ENCODE measurements at places on chromosomes 16 and 17.

- no peak for DNase-seq
These were observed 373.2 kb downstream of the NPIPA8 start for GRCh38 chr16:17963185-17963836.

DNA sequence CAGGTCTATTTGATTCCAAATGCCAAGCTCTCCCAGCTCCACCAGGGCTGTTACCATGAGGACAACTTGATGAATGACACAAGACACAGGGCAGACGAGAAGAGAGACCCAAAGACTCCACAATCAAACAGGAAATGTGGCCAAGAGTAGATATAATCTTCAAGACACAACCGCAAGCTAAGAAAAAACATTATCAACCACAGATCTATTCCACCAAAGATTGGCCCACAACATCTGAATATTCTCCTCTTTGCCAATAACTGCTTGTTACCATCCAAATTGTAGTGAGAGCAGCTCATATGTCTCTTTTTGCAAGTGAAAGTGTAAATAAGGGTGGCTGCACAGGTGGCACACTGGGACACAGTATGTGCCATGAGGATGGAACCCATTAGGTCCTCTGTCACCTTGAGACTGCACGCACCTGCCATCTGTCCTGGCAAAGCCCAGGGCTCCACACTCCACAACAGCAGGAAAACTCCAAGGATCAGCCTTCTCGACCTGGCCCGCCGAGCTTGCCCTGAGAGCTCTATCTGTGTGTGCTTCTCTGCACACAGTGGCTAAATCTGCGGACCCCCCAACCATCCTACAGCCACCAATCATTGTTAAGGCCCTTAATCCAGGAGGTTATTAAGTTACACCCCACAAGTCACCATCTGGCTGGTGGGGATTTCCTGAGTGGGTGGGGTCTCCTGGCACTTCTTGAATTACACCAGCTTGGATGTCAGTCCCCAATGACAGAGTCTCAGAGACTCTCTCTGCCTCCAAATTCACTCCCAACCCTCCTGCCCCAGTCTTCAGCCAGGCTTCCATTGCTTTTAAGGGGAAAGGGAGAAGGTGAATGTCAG lies 50.5 kb downstream of the DYNLRB2 start:
- no peak for DNase-seq

GRCh38 chr17:68053231-68054013 lies 17.9 kb downstream of the KPNA2 start:
- DNase-seq: no peak

DNA sequence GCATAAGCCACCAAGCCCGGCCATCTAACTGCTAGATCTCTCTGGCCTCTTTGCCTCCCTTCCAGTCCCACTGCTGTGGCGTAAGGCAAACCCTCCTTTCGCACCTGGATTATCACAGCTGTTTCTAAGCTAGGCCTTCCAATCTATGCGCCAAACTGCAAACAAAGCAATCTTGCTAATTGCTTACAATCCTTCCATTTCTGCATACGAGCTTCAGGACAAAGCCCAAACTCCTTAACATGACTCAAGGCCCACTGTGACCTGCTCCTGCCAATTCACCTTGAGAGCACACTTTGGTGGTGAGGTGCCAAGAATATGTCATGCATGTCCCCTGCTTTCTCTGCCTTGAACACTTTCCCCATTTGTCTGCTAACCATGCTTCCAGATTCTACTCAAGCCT lies 6.0 kb upstream of the ARL5C start:
- DNase-seq: no peak

GRCh38 chr16:73710526-73710925 lies 586.1 kb upstream of the PSMD7 start:
- no peak for DNase-seq

GRCh38 chr17:49990331-49990730 lies 4.7 kb downstream of the DLX3 start:
- DNase-seq: no peak

DNA sequence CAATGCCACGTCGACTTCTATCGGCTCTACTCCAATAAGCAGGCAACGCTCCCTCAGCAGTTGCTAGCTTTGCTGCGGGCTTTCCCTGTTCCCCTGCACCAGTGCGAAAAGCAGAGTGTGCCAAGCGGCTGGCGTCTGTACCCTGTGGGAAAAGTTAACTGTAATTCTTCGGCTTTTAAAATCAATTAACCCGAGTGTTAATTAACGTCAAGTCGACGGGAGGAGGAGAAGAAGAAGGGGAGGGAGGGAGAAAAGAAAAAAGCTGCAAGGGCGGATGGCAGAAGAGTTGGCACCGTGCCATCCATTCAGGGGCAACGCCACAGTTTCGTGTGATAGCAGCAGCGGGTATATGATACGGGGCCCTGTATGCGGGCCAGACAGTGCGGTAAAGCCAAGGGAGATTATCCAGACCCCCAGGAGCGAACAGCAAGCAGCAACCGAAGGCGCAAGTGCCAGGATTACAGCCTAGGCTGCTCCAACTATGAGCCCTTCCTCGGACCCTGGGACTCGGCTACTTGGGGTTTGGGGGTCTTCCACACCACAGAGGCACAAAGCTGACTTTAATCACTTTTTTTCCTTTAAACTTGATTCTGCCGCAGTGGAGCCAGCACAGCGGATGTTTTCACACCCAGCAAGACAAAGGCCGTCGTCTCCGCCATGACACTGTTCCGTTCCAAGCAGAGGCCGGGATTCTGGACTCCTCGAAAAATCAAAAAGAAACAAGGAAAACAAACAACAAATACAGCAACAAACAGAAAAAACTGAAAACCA lies 253.8 kb upstream of the PMFBP1 start:
- peak; percentile 78 for DNase-seq

DNA sequence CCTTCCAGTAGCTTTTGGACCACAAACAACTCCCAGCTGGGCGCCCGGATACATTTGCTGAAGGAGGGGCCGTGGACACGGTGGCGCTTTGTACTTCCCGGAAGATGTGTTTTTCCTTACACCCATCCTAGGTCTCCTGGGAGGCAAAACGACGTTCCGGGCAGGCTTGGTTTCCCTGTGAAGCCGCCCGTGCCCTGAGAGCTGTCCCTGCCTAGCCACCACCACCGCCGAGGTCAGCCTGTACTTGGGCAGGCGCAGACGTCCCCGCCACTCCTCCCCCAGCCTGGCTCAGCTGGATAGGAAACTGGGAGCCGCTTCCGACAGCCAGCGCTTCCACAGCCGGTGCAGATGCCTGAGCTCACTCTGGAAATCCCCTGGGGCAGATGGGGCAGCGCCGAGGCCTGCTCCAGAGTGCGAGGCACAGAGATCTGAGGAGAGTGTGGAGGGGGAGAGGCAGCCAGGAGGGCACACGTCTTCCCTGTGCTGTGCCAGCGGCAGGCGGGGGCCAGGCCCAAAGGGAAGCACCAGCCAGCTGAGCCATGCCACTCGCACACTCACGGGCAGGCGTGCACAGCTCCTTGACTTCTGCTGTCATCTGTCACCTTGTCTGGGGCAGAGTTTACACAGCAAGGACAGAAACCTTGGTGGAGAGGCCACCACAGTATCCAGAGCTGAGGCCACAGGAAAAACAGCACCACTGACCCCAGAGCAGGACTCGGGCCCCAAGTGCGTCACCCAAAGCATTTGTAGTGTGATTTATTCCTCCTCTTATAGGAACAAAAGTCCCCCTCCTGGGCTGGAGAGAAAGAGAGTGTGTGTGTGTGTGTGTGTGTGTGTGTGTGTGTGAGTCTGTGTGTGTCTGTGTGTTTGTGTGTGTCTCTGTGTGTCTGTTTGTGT lies 3.0 kb downstream of the RHBDF2 start:
- DNase-seq: peak; percentile 55

DNA sequence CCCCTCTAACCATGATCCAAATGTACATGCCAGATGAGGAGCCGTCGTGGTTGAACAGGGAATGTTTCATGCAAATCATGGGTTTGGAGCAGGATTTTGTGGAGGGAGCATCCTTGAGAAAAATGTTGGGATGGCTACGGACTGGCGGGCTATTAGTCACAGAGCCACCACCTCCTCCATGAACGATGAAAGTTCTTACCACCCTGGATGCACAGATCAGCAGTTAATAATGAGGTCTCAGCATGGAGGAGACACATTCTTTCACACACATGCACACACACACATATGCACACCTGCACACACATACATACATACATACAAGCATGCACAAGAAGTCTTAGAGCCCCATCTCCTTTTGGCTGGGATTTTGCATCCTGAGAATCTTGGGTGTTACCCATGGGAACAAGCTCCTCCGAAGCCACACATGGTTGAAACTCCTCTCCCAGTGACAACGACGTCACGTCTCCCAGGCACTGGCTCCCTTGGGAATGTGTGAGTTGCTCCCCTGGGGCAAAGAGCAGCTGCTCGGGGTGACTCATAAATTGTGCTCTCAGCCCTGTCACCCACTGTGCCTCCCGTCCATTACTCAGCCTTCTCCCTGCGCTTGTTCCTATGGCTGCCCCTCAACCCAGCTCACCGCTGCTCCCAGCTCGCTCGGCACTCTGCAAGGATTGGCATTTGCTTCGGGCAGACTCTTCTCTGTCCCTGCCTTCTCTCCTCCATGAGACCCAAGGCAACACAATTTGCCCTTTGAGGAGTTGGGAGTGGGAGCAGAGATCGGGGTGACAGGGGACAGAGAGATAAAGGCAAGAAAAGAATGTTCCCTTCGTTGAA lies 344.6 kb downstream of the SOX9 start:
- DNase-seq: no peak

DNA sequence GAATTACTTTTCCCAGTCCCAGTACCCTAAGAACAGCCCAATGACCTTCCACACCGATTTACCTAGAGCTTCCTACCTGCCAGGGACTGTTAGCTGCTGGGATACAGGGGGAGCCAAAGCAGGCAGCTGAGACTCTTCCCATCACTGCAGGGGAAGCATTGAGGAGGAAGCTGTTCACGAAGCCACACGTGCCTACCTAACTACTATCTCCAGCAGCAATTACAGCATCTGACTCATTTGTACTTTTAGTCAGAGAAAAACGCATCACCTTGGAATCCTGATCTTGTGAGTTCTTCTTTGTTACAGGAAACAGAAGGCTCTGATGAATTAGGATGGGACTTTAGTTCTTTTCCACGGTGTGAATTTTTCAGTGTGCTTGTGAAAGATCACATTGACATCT lies 113.7 kb upstream of the DHX40 start:
- no peak for DNase-seq

GRCh38 chr17:41678907-41679739 lies 9.6 kb upstream of the EIF1 start:
- no peak for DNase-seq

DNA sequence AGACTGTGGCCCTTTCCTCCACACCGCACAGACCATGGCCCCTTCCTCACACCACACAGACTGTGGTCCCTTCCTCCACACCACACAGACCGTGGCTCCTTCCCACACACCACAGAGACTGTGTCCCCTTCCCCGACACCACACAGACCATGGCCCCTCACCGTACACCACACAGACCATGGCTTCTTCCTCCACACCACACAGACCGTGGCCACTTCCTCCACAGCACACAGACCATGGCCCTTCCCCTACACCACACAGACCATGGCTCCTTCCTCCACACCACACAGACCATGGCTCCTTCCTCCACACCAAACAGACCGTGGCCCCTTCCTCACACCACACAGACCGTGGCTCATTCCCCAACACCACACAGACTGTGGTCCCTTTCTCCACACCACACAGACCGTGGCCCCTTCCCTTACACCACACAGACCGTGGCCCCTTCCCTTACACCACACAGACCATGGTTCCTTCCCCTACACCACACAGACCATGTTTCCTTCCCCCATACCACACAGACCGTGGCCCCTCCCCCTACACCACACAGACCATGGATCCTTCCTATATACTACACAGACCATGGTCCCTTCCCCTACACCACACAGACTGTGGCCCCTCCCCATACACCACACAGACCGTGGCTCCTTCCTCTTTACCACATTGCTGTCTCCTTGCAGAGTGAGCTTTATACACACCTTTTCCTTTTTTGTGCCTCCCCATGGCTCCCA lies 297.5 kb upstream of the FOXF1 start:
- DNase-seq: no peak

DNA sequence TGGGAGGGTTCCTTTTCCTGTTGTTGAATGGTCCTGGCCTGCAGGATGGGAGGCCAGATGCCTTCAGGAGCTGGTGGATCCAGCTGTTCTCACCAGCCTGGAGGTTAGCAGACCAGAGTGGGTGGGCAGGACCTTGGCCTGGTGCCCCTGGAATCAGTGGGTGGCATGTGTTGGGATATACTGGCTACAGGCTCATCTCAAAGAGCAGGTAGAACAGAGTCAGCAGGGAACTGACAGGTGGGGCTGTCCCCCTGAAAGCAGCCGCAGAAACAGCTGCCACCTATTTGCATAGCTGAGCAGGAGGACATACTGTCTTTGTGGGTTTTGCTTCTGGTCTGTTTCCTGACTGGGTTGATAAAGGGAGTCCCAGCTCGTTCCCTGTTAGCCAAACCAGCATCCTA lies 144.1 kb downstream of the RAB11FIP4 start:
- DNase-seq: no peak

- no peak for DNase-seq
These were observed 156.6 kb upstream of the SDK2 start for GRCh38 chr17:73800893-73801292.

- no peak for DNase-seq
These were observed 9.3 kb upstream of the CARD14 start for GRCh38 chr17:80160536-80160935.

DNA sequence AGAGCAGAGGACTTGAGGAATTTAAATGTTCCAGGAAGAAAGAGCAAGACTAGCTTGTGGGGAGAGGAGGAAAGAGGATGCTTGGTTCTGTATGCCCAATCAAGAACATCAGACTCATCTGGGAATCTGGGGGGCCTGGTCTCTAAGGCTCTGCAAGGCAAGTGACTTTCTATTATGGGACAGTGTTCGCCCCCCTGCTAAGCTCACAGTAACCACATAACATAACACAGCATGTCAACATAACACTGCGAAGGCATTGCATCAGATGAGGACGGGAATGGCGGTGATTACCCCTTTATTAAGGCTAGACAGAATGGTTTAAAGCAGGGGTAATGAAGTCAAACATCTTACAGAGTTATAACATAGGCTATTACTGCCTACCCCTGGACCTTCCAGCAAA lies 176.6 kb upstream of the IRX6 start:
- no peak for DNase-seq

DNA sequence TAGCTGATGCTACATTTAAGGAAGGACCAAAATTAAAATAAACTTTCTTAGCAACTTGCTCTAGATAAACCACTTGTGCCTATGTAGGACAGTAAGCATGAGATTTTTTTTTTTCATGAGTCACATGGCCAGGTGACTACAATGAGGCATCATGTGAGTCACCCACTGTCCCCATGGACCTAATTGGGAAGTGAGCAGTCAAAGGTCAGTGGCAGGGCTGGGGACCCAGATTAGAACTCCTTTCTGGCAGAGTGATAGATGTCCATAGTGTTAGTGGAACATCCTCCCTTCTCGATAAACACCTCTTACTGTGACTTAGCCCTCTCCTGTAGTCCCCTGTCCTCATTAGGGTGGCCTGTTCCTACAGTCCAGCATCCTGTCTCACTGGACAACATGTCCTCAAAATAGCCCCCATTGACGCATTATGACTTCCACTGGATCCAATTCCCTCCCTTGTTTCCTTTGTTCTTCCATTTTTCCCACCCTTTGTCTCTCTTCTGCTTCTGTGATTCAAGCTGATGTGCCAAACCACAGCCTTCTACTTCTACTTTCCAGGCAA lies 12.4 kb downstream of the ITGB3 start:
- DNase-seq: no peak

All from midbrain (tissue), 1 donor.